ENCODE measurements at places on chromosomes 12 and 14.

DNA sequence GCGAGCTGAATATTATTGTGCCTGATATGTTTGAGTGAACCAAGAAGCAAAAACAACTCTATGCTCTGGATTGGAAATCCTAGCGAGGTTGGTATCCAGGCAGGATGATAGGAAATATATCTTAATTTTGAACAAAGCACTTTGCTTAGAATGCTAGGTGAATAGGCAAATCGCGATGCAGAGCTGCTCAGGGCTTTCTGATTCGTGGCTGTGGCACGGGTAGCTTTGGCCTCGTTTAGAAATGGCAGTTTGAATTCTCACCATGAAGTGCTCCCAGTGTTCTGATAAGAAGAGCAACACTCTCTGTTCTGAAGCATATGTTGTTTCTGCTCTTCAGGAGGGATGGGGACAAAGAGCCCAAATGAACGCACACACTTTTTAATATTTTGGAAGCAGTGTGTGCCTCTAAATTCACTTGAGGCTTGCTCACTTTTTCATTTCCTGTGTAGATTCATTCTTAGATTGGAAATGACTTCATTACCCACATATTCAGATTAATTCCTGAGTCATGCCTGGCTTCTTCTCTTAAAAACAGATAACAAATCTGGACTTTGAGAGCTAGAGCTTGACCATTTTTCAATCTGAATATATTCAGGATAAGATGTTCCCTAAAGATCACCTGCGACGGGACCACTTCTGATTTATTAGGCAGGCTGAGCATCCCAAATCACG lies 200.9 kb downstream of the RPAP3 start:
- DNase-seq, result no peak

DNA sequence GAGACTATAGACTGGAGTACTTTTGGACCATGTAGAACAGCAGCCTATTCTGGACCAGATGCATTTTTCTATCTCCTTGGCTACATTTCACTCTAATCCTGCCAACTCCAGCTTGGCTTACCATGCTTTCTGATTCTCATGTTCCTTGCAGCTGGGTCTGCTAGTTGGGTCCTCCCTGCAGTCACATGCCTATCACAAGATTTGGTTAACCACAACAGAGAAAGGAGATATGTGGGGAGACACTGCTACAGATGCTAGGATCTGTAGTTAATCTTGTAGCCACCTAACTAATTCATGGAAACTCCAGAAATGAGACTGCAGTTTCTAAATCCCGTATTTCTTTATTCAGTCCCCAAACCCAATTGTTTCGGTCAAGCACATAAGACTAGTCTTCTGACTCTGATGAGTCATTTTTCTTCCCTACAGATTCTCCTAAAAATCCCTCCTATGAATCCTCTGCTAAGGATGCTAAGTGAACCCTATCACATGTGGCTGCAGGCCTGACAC lies 410.6 kb downstream of the DAD1 start:
- no peak for DNase-seq

DNA sequence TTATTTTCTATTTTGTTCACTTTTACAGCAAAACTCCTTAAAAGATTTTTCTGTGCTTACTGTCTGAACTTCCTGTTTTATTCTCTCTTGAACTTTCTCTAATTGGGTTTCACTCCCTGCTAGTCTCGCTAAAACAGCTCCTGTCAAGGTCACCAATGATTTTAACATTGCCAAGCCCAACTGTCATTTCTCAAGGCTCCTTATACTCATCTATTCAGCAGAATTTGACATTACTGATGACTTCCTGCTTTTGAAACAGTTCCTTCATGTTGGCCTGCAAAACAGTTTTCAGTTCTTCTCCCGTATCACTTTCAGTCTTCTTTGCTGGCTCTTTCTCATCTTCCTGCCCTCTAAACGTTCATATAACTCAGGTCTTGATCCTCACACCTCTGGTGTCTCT lies 268.5 kb upstream of the USP15 start:
- no peak for DNase-seq

- DNase-seq, result no peak
Measured at GRCh38 chr12:111407377-111408115, 1.8 kb downstream of the SH2B3 start.

GRCh38 chr12:127416796-127417195 lies 850.2 kb upstream of the TMEM132C start:
- no peak for DNase-seq

DNA sequence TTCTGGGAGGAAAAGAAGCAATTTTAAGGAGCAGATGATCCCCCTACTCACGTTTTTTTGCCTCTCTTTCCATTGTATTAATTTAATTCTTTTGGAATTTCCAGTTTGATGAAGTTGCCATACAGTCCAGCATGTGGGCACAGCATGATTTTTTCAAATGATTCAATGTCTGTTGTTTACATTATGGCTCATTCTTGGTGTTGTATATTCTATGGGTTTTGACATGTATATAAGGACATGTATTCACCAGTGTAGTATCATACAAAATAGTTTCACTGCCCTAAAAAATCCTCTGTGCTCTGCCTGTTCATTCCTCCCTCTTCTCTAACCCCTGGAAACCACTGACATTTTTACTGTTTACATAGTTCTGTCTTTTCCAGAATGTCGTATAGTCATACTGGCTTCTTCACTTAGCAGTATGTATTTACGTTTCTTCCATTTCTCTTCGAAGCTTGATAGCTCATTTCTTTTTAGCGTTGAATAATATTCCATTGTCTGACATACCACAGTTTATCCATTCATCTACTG lies 13.3 kb upstream of the KLHDC2 start:
- DNase-seq, result no peak

DNA sequence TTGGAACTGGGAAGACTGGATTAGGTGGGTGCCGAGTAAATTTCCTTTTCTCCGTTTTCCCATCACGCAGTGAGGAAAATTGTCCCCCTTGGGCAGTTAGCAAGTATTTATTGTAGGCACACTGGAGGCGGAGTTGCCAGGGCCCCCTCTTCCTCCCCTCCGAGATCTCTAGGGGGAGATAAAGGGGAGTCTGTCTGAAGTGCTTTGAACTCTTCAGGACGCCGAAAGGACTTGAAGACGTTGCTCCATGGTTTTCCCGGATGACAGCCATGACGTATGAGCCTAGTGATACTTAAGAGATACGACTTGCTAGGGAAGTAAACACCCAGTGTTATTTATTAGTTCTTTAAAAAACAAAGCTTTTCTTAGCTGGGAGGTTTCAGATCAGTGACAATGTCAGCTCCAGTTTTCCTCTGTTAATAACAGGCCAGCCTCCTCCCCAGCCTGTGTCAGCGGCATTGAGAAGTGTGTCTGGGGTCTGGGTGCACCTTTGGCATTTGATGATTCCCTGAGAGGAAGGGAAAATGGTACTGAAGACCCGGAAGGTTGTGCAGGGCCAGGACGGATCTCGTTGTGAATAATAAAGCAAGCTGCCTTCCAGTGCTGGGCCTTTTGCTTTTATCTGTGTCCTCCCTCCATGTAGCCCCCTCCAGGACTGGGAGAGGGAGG lies 78.7 kb downstream of the TSPAN9 start:
- DNase-seq, result no peak

GRCh38 chr12:132354982-132355680 lies 25.7 kb upstream of the GALNT9 start:
- no peak for DNase-seq

DNA sequence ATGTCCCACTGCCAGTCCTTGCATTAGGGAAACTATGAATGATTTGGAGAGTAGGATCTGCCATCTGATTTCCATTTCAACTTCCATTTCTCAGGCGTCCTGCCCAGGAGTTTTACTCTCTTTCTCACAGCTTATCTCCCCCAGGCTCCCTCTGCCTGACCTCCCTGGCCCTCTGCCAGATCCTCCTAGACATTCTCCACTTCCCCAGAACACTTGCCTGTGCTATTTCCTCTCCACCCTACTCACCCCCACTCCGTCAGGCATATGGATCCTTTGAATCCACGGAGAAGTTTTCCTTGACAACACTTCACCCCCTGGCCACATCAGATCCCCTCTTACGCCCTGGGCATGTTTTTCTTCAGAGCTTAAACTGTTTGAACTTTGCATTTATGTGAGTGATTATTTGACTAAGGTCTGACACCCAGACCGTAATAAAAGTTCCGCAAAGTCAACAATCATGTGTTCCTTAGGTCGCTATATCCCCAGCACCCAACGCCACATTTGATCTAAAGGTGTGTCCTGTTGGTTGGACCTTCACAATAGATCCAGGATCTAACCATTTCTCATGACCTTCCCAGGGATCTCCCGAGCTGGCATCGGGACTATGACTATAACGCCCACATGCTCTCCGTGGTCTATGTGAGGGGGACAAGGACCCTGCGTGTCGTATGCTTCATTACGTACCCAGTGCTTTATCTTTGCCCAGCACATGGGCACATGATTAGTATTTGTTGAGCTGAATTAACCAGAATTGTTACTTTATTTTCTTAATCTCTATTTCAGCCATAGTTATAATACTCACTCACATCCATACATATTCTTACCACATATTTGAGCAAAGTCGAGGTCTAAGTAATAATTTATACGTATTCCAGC lies 255.8 kb upstream of the FOXN3 start:
- no peak for DNase-seq

DNA sequence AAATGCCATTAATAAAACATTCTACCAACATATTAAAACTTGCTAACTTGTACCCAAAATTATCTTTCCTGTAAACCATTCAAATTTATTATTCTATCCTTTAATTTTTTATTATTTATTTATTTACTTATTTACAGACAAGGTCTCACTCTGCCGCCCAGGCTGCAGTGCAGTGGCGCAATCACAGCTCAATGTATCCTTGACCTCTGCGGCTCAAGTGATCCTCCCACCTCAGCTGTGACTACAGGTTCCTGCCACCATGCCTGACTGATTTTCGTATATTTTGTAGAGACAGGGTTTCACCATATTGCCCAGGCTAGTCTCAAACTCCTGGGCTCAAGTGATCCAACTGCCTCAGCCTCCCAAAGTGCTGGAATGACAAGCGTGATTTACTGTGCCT lies 20.4 kb upstream of the LIN7A start:
- DNase-seq, result no peak

DNA sequence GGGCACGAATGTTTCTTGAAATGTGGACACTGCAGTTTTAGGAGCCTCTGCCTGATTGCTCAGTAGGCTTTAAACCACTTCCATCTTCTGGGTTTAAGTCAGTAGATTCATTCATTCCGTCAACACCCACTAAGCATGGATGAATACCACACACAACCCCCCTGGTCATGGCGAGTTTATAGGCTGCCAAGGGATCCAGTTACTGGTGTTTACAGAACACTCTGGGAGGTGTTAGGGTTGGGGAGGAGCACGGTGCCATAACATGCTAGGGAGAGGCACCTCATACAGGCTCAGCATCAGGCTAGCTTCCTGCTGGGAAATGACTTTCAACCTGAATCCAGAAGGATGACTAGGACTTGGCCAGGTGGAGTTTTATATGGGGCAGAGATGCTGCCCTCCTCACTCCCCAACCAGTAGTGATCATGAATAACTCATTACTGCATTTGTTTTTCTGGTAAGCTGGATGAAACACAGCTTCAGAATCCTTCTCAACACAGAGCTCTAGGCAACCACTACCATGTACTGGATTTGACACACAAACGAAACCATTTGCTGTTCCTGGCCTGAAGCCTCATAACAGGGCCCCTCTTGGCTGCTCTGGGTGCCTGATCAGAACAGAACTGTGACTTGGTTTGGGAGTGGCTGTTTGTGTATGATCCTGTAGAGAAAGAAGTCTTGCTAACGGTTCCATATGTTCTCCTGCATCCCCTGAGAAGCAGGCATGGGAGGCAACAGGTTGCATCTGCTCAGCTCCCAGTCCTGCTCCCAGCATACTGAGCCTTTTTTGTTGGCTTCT lies 47.9 kb downstream of the FBXW8 start:
- DNase-seq, result no peak

DNA sequence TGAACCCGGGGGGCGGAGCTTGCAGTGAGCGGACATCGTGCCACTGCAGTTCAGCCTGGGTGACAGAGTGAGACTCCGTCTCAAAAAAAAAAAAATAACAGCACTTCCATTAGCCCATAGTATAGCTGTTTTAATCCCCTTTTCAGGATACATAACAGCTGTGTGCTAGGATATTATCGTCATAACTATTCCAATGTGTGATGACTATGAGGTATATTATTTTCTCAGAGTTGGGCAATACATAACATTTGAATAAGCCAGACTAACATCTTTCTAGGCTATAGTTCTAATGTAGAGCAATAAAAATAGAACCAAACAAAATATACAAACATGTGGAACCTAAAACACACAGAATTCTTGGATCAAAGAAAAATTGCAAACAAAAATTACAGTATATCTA lies 57.1 kb downstream of the MARK3 start:
- DNase-seq, result no peak

GRCh38 chr14:93715279-93715927 lies 72.9 kb downstream of the PRIMA1 start:
- DNase-seq, result no peak

DNA sequence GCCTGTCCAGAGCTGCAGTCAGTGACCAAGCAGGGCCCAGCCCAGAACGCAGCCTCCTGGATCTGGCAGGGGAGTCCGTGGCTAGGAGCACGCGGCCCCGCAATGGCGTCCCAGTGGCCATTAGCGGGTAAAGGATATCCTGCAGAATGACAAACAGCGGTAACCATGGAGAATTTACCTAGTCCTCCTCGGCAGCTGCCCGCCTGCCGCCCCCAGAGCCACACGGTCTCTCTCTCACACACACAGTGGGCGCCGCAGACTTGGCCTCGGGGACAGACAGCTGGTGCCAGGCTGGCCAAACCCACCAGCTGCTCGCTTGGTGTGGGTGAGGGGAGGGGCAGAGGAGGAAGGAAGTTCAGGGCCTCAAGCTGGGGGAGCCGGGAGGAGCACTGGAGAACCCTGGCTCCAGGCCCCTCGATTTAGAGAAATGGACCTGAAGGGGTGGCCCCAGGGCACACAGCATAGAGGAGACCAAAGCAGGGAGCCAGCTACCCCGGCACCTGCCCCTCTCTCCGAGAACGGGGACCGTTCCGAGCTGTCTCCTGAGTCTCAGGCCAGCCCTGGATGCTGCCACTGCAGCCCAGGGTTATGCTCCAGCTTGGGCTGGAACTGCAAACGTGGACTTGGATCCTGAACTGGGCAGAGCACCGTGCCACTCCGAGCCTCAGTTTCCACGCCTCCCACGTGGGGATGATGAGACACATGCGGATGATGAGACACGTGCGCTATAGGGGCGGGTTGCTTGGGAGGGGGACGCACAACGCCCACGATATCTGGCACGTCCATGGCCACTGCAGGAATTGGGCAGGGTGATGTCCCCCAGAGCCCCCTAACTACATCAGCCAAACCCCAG lies 3.4 kb downstream of the CDK2AP1 start:
- DNase-seq, result no peak

All from esophagus squamous epithelium (tissue), 5 donors.